ENCODE measurements at places on chromosomes 2 and 18.

DNA sequence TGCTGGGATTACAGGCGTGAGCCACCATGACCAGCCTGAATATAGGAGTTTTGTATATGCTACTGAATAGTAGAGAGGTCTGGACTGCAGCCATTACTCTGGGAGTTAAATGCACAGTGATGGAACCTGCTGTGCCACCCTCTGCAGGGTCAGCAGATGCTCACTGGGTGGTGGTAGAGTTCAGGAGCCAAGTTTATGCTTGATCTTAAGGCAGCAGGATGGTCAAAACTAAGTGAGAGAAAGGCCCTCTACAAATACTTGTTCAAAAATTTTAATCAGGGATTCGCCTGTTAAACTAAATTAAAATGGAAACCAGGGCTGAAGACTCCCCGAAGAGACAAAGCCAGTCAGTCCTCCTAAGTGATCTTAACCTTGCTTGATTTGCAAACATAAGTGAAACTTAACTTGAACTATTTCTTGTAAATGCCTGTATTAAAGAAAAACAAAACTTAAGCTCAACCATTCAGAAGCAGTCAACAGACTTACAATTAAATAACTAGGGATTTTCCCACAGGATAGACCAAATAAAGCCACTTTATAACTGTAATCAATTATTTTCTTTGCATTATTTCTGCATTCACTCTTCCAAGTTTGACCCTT lies 4.2 kb upstream of the WDFY1 start:
- DNase-seq, result no peak

DNA sequence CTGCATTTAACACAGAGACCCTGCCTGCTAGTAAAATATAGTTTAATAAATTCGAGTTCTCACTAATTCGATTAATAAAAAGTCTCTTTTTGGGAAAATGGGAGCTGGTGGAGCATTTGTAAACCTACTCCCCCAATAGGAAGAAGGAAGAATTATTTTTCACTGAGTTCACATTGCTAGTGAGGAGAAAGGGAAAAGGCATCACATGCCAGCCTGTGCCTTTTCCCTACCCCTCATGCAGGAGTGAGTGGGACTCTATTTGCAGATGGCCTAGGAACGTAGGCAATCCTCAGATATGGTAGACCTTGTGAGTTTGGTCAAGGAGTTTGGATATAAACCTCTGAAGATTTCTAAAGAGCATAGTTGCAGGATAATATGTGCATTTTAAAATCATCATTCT lies 218.4 kb upstream of the TRIB2 start:
- no peak for DNase-seq

GRCh38 chr2:170524828-170525565 lies 190.1 kb upstream of the SP5 start:
- DNase-seq, result no peak

DNA sequence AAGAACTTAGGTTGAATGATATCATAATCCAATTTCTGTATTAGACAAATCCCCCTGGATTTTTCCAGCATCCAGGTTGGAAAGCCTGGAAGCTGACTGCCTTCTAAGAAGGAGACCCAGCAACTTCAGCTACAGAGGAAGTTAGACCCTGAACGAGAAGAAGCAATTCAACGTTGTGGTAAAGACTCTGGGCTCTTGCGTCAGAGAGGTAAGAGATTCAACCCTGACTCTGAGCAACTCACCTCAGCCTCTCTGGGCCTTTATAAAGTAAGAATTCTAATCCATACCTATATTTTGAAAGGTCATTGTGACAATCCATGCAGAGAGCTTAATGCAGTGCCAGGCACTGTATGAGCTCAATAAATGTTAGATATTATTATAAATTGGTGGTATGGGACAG lies 9.7 kb downstream of the E2F6 start:
- DNase-seq, result no peak

DNA sequence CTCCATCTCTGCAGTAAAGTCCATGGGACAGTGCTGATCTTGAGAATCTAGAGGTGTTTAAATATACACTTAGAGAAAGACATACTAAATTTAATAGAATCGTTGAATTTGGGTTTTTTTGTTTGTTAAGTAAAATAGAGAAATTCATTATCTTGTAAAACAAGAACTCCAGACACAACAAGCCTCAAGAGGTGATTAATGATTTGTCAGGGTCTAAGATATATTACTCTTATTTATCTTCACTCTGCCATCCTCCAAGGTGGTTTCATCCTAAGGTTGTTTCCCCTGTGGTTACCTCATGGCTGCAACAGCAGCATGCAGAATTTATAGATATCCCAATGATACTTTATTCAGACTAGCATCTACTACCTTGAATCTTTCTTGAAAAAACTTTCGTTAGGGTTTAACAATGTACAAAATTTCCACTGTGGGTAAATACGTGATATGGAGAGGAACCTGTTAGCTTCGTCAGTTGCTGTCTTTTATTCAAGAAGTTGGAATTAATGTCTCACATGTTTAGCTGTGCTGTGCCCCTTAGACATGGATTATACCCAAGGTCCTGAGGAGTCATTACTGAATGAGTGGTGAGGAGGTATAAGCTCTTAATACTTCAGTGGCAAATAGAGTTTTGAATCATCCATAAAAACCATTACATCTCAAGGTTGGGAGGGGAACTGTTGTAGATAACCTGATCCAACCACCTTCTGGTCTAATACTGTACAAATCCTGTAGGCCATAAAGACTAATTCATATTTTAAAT lies 128.0 kb downstream of the GPD2 start:
- DNase-seq, result no peak

DNA sequence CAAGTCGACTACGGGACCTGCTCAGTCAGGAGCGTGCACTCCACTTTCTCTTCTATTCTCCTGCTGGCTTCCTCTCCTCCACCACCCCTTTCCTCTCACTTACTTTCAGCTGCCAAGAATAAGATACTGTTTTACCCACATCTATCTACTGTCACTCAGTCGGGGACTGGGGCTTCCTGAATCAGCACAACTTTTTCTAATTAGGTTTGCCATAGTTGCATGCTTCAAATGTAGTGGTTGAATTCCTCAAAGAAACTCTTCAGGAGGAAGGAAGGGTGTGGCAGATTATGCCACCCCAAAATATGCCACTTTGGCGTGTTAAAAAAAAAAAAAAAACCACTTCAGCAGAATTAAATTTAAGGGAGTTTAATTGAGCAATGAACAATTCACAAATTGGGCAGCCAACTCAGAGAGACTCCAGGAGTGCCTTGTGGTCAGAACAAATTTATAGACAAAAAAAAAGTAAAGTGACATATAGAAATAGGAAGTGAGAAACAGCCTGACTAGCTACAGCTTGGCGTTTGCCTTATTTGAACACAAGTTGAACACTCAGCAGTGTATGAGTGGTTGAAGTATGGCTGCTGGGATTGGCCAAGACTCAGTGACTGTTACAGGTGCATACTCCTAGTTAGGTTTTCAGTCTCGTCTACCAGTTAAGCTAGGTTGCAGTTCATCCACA lies 32.5 kb upstream of the RMDN2 start:
- no peak for DNase-seq

- no peak for DNase-seq
Measured at GRCh38 chr2:8927510-8928455, 75.7 kb downstream of the MBOAT2 start.

- DNase-seq, result no peak
Measured at GRCh38 chr2:223597076-223597475, 5.1 kb downstream of the SCG2 start.

DNA sequence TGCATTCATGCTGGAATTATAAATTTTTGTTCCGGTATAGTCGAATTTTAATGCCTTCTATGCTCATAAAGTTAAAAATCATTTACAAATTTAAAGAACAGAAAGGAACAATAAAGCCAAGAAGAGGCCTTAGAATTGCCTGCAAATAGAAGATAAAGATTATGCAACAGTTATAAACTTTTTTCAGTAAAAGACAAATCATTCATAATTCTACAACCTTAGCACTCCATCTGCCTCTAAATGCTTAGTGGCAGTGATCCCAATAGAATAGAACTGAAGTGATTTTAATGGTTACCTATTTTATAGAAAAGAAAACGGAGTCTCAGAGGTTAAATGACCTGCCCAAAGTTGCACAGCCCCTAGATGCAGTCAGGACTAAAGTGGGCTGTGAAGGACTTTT lies 211.2 kb downstream of the AGPS start:
- DNase-seq, result no peak

DNA sequence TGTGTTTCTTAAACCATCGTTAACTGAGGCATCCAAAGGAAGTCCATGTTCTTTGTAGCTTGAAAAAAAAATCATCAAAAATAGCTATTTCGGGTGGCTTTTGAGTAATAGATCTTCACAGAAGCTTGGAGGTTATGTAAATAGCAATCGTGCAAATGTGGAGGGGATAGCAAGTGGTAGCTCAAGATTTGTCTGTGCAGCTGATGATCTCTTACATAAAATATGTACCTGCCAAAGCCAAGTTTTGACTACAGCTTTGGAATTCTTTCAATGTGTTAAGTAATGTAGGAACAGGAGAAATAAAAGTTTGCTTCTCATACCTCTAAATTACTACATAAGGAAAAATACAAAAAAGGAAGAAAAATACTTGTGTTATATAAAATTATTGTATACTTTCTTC lies 1432.0 kb downstream of the DPP10 start:
- DNase-seq, result no peak

GRCh38 chr18:5979971-5980457 lies 84.7 kb upstream of the TMEM200C start:
- DNase-seq, result no peak

DNA sequence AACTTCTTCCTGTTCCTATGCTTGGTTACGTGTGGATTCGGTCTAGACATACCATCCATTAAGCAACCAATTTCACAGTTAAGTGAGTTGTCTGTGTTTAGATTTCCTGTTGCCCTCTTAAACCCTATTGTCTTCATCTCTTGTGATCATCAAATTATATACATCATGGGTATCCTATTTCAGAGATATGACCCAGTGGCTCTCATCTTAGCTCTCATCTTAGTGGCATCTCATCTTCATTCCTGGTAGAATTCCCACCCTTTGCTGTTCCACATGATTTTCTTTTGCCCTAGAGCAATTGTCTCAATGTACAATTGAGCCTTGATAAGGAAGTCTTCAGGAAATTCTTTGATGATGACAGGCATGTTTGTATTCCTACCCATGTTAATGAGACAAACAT lies 29.4 kb upstream of the FN1 start:
- DNase-seq, result no peak

DNA sequence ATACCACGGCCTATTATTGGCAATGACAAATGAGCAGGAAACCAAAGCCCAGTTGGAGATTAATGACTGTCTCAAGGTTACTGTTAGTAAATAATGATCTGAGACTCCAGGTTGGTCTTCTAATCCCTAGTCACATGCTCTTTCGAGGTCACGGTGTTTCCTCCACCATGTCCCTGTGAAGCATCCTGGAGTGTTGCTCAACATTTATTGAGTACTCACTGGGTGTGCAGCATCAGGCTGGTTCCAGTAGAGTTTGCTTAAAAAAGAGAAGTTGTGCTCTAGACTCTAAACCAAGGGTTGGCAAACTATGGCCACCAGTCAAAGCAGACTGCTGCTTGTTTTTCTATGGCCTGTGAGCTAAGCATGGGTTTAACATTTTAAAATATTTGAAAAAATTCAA lies 263.8 kb upstream of the ATP5MC3 start:
- DNase-seq, result no peak

GRCh38 chr2:95799892-95800291 lies 191.7 kb downstream of the ANKRD36C start:
- DNase-seq, result no peak

DNA sequence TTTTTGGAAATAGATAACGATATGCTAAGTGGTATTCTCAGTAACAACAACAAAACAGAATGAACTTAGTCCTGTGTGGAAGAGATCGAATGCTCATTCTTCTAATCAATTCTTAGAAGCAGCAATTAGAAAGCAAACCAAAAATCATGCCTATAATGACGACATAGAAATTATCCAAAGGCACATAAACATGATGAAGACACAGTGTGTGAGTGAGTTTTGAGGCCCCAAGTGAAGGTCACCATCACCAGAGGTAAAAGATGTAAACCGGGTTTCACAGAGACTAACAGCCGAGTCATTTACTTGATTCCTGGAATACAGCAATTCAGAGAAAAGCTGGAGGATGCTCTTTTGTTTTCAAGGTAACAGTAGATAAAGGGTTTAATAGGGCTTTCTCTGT lies 509.2 kb downstream of the TDRD15 start:
- no peak for DNase-seq

DNA sequence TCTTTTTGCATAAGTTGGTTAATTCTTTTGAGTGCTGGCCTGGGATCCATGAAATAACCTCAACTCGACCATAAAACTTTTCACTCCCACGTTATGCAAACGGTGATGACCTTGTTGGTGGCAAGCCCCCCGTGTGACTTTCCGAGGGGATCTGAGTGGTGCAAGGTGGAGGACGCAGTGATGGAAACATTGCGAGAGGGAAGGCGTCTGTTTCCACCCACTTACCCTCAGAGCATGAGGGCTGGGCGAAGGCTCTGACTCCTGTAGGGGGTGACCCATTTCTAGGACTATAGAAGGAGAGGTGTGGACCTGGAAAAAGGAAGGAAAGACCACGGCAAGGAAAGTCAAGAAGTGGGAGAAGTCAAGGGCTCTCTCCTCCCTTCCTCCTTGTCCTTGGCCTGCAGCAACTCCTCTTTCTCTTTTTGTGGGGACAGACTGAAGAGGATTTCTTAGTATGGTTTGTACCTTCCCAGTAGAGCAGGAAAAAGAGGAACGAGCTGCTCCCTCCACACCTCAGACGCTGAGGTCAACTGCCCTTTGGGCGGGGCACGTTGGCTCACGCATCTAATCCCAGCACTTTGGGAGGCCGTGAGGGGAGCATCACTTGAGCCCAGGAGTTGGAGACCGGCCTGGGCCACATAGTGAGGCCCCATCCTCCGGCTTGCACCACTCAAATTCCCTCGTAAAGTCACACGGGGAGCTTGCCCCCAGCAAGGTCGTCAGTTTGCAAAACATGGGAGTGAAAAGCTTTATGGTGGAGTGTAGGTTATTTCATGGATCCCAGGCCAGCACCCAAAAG lies 15.5 kb upstream of the CD8A start:
- DNase-seq, result no peak

- DNase-seq, result no peak
Measured at GRCh38 chr18:40233931-40234616, 1721.0 kb upstream of the PIK3C3 start.

GRCh38 chr2:147223553-147224060 lies 621.2 kb upstream of the ACVR2A start:
- DNase-seq, result no peak

DNA sequence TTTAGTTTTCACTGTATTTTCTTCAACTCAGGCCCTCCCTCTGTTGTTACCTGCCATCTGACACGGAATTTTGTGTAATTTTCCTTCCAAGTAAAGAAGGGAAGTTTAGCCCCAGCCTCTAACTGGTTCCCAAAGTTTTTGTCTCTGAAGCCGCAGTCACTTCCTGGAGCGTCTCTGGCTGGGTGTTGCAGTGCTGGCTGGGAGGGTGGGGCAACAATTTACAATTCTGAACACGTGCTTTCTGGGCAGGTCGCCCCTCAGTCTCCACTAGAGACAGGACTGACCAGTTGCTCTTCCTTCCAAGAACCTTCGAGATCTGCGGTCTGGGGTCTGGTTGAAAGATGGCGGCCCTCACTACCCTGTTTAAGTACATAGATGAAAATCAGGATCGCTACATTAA lies 3.5 kb downstream of the CNDP2 start:
- no peak for DNase-seq

GRCh38 chr2:41856946-41857345 lies 190.9 kb upstream of the PKDCC start:
- no peak for DNase-seq

- DNase-seq, result no peak
Measured at GRCh38 chr2:11925295-11926066, 179.0 kb downstream of the LPIN1 start.

- DNase-seq, result no peak
Measured at GRCh38 chr2:88199912-88200682, 30.0 kb downstream of the THNSL2 start.
